ENCODE measurements at places on chromosomes 7 and 10.
A peak's percentile ranks its signal among the peaks of the same experiment; 100 is the strongest.

DNA sequence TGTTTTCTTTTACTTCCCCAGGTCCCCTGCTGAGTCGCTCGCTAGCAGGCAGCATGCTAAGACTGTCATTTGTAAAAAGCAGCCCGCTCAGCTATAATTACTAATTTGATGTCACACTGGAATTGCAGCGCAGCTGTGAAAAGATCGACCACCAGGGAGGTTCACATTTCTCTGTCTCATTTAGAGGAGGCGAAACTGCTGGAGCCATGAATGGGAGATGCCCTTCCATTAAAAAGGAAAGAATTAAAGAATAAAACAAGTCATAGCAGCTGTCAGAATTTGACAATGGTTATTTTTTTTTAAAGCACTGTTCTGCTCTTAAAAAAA is 153.5 kb downstream of the PIP4K2A start:
- DNase-seq: no peak

DNA sequence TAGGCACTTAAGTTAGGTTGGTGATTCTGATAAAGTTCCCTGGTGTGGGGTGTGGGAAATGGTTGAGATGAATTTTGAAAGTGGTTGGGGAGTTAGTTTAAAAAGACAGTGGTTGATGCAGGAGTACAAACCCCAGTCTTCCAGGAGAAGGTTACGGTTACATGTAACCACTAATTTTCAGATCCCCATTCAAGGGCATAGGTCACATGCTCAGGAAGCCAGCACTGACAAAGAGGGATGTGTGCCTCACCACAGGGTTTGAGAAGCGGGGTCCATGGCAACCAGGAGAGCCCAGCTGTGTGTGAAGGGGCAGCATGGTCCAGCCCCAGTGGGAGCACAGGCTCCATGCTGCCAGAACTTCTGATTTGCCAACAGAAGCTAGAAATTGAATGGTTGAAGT is 144.2 kb downstream of the MDFIC start:
- no peak for DNase-seq

DNA sequence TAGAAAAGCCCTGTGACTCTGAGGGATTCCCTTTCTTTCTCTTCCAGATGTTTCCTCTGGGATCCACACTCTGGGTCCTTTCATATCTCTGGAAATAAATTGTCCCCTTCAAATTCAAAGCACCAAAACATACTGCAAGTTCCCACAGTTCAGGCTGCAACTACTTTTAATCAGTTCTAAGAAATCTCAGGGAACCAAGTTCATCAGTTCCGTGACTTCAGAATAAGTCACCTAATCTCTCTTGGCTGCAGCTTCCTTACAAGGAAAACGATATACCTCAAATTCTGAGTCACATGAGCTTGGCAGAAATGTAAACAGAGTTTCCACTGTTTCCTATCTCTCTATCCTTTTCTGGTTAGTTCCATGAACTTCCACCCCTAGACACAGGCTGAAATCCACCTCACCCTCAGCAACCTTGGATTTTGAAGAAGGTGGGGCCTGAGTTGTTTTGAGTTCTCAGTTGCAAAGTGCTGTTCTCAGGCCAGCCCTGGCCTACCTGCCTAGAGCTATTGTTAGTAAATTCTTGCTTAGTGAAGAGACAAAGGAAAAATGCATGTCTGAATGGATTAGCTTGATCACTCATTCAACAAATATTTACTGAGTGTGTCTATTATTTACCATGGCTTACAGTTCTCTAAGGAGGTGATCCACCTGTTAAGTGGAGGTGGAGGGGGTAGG is 59.3 kb upstream of the IL6 start:
- no peak for DNase-seq

DNA sequence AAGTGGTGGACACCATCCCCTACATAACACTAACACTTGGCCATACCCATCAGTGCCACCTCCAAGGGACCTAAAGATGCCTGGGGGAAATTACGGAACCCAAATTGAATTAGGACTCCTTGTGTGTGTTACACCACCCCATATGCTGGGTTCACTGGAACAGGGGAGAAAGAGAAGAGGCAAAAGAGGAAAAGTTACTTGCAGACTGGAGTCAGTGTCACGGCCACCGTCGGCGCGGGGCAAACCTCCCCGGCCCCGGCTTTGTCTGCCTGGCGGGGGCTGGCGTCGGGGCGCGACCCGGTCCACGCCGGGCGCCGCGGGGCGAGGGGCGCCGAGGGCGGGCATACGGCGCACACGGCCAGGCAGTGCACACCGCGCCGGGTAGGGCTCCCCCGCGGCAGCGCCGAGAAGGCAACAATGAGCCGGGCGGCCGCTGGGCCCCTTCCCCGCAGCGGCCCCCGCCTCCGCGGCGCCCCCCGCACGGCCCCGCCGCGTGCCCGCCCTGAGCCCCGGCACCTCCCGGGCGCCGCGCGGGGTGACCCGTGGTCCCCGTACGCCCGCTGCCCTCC is 171.1 kb downstream of the FAM107B start:
- no peak for DNase-seq

DNA sequence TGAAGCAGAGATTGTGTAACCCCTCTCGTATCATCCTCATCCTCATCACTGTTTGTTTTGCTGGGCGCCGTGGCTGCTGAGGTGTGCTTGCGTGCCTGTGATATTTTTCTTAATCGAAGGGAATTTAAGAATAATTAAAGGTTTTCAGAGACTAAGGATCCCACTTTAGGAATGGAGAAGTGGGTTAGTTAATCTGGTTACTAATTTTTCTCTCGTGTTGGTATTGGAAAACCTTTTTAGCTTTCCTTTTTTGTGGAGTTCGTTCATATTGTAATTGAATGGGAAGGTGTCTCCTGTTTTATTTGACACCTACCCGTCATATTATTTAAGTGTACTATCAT is 1.3 kb downstream of the UBN2 start:
- DNase-seq: no peak

GRCh38 chr10:17431871-17432311 is 22.5 kb downstream of the ST8SIA6 start:
- no peak for DNase-seq

- no peak for DNase-seq
Observed at GRCh38 chr10:31769564-31769963, 159.1 kb downstream of the ARHGAP12 start.

DNA sequence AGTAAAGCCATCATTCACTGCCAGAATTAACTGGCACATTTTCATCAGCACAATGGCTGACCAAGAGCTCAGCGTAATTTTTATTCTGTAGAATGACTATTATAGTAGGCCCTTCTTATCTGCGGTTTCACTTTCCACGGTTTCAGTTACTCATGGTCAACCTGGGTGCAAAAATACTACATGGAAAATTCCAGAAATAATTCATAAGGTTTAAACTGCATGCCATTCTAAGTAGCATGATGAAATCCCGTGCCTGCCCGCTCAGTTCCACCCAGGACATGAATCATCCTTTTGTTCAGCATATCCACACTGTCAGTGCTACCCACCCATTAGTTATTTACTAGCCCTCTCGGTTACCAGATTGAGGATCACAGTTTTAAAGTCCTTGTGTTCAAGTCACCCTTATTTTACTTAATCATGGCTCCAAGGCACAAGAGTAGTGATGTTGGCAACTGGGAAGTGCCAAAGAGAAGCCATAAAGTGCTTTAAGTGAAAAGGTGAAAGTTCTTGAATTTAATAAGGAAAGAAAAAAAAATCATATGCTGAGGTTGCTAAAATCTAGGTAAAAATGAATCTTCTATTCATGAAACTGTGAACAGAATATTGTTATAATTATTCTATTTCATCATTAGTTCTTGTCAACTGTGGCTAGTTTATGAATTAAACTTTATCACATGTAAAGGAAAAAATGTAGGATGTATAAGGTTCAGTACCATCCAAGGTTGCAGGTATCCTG is 204.9 kb downstream of the DOCK4 start:
- DNase-seq: peak; percentile 44

DNA sequence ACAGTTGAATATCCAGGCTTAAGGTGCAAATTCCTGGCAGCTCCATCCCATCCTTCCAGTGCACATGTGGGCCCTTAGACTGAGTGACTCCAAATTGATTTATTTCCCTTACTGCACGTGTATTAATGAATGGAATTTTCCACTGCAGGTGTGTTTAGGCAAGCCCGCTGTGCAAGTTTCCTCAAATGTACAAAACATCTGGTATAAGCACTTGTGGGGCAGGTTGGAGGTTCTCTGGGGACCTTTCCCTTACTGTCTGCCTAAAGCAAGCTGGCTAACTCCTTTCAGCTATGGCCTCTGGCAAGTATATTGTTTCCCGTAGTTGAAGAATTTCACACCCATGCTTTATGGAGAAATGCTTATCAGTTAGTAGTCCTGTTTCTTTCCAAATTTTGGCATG is 25.3 kb upstream of the GIMAP6 start:
- DNase-seq: no peak

DNA sequence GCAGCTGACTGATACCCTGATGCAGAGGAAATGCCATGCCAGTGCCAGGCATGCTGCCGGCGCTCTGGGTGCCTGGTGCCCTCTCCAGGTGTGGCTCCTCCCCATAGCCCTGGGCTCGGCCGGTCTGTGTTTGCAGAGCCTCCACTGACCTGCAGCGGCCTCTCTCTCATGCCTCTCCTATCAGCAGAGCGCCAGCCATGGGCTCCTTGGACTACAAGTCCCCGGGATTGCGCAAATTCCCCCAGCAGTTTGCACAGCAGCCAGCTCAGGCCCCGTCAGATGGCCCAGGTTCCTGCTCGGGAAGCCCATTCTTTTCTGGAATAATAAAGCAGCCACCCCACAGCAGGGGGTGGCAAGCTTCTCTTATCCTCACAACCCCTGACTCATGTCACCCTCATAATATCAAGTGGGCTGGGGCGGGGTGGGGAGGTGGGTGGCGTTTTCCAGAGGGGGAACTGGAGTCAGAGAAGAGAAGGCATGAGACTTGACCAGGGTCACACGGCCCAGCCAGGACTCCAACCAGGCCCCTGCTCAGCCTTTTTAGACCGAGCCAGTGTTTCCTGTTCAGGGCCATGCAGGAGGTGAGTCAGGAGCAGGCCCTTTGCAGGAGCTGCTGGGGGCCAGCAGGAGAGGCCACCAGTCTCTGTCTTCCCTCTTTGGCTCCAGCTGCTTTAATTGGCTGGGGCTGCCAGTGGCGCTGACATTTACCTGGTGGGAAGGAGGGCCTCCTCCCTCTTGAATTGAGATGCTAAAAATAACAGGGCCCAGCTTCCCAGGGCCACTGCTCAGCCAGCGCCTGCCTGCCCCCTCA is 58.6 kb downstream of the ZMIZ1 start:
- peak; percentile 54 for DNase-seq

GRCh38 chr10:78150756-78151155 is 117.1 kb downstream of the RPS24 start:
- no peak for DNase-seq

DNA sequence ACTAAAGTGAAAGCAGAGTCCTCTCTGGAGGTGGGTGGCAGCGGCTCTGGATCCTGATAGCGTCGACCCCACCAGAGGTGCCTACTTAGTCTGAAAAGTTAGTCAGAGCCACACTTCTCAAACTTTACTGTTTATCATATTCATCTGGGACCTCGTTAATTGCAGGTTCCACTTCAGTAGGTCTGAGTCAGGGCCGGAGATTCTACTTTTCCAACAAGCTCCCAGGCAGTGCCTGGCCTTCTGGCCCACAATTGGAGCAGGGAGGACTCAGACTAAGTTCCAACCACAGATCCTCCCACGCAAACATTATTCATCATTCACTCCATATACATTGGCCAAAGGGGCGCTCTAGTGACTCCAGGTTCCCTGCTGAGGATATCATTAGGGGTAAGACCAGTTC is 78.1 kb downstream of the VSTM4 start:
- peak; percentile 75 for DNase-seq

DNA sequence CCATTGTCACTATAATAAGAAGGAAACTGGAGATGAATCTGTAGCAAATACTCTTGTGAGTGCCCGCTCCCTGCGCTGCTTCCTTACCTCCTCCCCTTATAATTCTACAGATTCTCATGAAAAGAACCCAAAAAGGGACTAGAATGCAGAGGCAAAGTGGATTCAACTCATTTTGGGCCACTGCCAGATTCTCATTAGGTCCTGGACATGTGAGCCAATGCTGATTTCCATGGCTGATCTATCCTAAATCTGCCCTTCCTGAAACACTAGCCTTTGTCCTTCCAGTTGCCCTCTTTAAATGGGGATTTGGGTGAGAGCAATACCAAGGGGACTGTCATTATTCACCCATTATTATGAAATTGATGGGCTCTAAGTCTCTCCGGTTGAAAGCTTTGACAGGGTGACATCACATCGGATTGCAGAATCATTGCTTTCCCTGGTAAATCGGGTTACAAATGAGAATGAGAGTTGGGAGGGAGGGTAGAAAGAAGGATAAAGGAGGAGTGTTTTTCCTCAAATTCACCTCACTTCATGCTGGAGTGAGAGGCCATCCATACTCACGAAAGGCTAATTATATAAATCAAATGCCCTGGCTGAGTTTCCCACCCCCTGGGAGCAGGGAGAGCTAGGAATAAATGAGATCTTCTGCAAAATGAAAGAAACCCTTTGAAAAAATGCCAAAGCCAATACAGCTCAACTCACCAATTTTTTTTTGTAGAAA is 37.5 kb downstream of the PTN start:
- no peak for DNase-seq

DNA sequence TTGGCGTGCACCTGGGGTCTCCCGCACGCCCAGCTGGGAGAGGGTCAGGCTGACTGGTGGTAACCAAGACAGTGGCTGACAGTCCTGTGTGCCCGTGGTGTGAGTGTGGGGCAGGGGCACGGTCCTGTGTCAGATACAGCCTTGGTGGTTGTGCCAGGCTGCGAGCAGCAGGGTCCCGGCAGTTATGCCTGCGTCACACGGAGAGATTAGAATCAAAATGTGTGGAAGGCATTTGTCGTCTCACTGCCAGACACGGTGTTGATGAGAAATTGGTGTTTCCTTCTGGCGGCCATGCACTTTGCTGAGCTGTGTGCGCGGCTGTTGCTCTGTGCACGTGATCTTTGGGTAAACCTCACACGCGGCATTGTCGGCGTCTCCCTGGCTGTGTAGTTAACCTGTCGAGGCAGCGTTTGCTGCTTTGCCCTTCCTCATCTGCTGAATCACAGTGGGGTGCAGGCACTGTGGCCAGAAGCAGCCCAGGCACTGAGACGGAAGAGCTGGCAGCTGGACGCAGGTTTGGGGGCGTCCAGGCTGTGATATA is 87.7 kb downstream of the NKX6-2 start:
- DNase-seq: no peak
